ENCODE measurements at places on chromosomes 12 and 14.

- DNase-seq = no peak
These were observed 2.3 kb downstream of the AVIL start for GRCh38 chr12:57816001-57816854.

DNA sequence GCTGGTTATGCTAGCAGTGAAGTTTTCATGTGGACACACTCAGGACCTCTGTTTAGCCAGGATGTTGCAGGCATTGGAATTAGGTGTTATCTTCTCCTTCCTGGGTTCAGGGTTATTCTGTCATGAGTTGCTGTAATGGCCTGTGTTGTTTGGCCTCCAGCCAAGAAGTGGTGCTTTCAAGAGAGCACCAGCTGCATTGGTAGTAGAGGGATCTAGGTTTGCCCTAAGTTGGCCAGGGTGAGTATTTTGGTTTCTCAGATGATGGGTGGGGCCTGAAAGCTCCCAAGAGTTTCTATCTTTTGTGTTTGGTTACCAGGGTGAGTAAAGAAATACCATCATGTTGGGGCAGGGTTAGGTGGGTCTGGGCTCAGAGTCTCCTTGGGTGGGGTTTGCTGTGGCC, 2.7 kb upstream of the GZMH start:
- no peak for DNase-seq

- no peak for DNase-seq
These were observed 21.5 kb downstream of the YLPM1 start for GRCh38 chr14:74784634-74785033.

DNA sequence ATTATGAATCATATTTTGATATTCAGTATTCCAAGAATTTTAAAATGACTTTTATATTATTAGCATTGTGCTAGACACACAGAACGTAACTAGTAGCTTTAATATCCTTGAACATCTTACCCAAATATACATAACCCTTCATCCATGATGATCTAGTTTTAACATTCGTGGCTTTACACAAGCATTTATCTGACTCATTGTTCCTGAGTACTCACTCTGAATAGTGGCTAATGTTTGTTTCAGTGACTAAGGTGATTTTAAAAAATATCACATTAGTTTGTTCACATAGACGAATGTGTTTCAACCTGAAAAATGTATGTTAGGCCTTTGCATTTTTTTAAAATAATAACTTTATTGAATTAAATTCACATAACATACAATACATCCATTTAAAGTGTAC, 80.0 kb upstream of the PTPRQ start:
- no peak for DNase-seq

DNA sequence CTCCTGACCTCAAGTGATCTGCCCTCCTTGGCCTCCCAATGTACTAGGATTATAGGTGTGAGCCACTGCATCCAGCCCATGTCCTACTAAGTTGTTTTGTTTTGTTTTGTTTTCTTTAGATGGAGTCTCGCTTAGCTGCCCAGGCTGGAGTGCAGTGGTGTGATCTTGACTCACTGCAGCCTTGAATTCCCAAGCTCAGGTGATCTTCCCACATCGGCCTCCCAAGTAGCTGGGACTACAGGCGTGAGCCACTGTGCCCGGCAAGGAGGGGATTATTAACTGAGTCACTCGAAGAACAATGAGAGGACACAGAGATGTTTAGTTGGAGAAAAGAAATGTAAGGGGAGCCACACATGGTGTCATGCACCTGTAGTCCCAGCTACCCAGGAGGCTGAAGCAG, 18.0 kb upstream of the ERBB3 start:
- DNase-seq = no peak

DNA sequence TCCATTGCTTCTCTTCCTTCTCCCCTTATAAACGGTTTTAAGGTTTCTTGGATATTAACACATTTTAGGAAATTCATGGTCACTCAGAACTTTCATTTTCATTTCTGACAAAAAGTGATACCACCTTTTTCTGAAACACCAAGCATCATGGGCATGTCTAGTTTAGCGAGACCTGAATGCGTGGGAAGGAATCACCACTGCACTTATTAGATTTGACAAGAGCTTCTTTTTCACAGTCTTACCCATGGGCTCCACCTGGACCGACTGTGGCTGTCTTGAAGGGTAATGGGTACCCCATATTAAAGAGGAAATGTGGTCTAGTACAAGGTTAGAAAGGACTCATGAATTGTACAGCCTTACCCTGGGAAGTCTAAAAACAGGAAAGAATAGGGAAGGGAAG, 95.4 kb downstream of the KCNK10 start:
- no peak for DNase-seq

GRCh38 chr12:122086116-122086515, 7.6 kb downstream of the MLXIP start:
- DNase-seq = no peak

- no peak for DNase-seq
These were observed 222.1 kb downstream of the NUAK1 start for GRCh38 chr12:105916760-105917039.

- DNase-seq = no peak
These were observed 155.4 kb upstream of the ARHGAP5 start for GRCh38 chr14:31921721-31922120.

DNA sequence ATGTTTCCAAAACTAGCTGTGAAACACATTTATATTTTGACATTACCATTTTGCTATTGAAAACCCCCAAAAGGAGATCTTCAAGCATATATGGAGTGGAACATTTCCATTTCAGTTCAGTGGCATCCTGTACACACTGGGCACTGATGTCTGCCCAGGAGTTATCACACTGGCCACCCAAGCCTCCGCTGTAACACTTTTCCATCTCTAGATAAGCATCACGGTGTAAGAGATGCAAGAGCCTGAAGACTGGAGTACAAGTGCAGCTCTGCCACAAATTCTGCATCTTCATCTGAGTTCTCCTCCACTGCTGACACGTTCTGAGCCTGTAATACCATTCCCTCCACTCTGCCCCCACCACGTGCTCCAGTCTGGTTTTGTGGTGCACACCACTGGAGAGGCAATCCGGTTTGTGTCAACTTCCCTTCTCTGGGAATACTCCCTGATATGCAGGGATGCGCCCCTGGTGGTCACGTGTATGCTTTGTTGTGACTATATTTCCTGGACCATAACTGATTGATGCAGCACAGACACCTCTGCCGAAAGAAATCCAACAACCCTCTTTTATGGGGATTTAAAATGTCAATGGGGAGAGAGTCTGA, 12.7 kb downstream of the SPTLC2 start:
- peak; percentile 55 for DNase-seq

- peak; percentile 34 for DNase-seq
These were observed 3.6 kb upstream of the HRK start for GRCh38 chr12:116884871-116885270.

DNA sequence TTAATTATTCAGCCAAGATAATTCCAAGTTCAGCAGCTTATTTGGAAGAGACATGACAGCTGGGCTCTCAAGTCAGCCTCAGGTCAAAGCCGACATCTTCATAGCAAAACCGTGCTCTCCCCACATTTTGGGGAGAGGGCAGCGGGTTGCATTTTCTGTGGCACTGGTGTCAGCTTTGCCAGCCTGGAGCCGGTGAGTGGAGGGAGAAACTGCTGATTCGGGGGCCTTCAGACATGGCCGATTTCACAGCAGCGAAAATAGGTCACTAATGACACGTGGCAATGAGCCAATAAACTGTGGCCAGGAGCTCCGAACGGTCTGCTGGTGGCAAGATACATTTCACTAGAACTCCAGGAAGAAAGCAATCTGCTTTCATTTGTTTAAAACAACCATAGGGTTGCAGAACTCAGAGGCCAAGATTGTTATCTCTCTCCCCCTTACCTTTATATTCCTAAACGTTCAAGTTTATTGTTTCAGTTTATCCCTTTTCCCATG, 173.2 kb downstream of the CAND1 start:
- no peak for DNase-seq

GRCh38 chr12:42762395-42762925, 172.9 kb upstream of the PRICKLE1 start:
- no peak for DNase-seq

DNA sequence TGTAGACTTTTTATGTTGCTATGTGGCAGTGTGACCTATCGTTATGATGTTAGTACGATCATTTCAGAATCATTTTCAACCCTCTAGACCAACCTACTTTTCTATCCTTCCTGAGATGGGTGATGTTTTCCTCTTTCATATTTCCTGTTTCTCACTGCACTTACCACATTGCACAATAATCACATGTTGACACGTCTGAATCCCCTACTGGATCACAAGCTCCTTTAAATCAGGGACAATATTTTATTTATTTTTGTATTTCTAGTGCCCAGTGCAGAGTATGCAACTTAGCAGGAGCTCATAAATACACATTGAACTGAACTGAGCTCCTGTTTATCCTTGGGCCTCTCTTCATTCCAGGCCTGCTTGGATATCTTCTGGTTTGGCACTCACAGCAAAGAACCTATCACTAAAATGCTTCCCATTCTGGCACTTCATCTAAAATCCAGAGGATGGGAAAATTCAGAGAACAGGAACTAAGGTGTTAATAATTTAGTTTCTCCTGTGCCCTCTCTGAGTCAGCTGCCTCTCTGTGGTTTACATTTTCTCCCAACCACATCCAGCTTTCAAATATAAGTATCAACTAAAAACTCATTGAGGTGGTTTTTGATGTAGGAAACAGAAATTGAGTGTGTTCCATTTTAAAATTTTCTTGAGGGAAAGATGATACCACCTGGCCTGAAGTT, 69.4 kb upstream of the DYRK2 start:
- DNase-seq = peak; percentile 11

- DNase-seq = no peak
These were observed 82.1 kb upstream of the TMCC3 start for GRCh38 chr12:94732367-94732990.

- no peak for DNase-seq
These were observed 20.2 kb upstream of the PPP1R13B start for GRCh38 chr14:103867523-103867953.

DNA sequence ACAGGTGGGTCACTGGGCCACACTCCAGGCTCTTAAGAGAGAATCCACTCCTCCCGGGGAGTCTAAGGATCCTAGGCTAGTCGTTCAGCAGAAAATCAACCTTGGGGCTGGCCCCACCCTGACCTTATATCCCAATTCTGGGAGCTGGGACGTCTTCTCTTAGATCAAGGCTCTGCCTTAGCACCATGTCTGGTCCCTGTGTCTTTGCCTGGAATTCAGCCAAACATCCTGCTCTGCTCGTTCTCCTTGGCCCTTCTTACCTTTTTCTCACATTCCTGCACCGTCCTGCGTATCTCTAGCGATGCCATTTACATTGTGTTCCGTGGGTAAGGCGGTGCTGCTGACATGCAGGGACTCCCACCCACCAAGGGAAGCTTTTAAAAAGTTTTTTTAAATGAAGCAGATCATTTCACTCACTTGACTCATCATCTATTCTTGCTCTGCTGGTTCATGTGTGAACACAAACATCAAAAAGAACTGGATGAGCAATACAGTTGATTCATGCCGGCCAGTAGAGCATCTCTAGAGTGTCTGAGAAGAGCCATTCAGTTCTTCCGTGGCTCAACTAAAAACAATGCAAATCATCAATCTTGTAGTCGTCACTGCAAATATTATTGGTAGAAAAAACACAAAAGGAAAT, 50.2 kb downstream of the KCNK13 start:
- DNase-seq = no peak

- DNase-seq = peak; percentile 37
These were observed 94.1 kb downstream of the FBXL14 start for GRCh38 chr12:1500095-1500801.

GRCh38 chr12:86698641-86698980, 442.4 kb upstream of the MGAT4C start:
- no peak for DNase-seq

DNA sequence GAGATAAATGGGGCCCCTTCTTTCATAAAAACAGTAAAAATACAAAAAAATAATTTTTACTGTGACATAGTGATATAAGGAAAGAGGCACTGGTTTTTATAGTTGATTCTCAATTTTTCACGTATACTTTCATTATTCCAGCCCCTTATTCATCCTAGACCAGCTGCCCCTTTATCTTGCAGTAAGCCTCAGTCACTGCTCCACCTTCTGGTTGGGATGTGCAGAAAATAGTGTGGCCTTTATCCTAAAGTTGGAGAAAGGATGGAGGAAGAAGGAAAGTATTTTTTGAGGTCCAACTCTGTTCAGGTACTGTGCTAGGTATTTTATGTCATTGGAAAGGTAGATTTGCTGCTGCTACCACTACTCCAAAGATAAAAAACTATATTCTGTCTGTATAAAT, 172.7 kb downstream of the ANO6 start:
- no peak for DNase-seq

DNA sequence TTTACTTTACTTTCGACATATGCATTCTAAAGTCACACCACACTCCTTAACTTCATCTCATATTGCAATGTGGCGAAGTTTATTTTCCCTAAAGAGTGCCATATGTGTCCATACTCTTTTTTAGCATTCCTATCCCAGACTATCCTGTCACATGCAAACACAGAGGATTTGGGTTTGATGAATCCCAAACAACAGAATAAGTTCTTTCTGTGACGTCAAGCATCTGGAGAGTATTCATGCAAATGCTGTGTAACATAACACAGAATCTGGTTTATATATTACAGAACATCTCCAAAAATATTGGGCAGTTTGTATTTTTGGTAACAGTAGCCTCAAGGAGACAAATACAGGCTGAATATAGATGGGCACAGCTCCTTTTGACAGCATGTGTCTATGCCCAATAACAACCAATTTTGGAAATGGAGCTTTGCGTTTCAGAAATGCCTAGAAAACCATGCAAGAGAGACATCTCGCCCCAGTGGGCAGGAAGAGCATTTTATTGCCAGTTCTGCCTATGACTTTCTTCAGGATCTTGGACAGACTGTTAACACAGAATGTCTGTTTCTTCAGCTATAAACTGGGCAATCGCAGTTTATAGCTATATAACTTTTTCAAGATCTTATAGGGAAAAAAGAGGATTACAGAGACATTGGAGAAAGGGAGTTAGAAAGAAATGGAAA, 190.8 kb downstream of the ADAMTS20 start:
- DNase-seq = no peak

DNA sequence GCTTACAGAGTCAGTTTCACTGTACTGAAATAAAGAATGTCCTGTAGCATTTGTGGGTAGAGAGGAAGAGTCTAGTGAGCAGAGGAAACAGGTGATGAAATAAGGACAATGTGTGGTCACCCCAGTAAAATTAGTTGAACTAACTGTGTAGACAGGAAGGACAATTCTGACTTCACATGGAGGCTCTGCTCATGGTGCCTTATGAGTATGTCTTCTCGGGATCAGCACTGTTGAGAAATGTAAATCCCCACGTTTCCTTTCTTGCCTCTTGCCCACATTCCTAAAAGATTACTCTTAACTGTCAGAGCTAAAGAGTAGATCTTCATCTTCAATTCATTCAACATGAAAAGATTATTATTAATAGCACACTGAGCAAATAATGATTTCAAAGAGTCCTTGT, 113.2 kb upstream of the FLRT2 start:
- DNase-seq = peak; percentile 76

GRCh38 chr14:95830386-95830785, 46.2 kb upstream of the TUNAR start:
- DNase-seq = no peak

GRCh38 chr14:72643317-72643801, 250.5 kb downstream of the DPF3 start:
- DNase-seq = peak; percentile 74

GRCh38 chr12:49345051-49345824, 1.4 kb upstream of the DNAJC22 start:
- no peak for DNase-seq

All from inflammatory macrophage (primary cell).